ENCODE measurements at places on chromosomes 2 and 18. TPM values are rescaled to one million over a fixed set of nuclear protein-coding genes. Genes with fewer than 3 reads are reported as not detected.
A peak's percentile ranks its signal among the peaks of the same experiment; 100 is the strongest.

Gene COLEC12
- total RNA-seq: 108 TPM

Gene MSH6
- 59.5 TPM for total RNA-seq

Gene CRYBA2
- total RNA-seq: not detected

Gene C18orf54
- total RNA-seq: 11.6 TPM

Gene ARMC9
- 28.6 TPM for total RNA-seq

Gene MDH1B
- total RNA-seq: 10.9 TPM

Gene DCDC2C
- total RNA-seq: 0.37 TPM

Gene DYNC2LI1
- total RNA-seq: 99.7 TPM

GRCh38 chr2:8312861-8313830, 368.7 kb upstream of the ID2 start:
- H3K27me3 ChIP-seq: no peaks in the 10 kb centered on the region
- no peak overlapping the region for H3K27ac ChIP-seq
- peaks cover 2% of the 10 kb centered on the region for H3K4me1 ChIP-seq
- no peak overlapping the region for H3K4me3 ChIP-seq

- no peaks in the 10 kb centered on the region for H3K27me3 ChIP-seq
- H3K36me3 ChIP-seq: no peaks in the 10 kb centered on the region
- no peak overlapping the region for H3K27ac ChIP-seq
- no peak overlapping the region for H3K4me3 ChIP-seq
- H3K4me1 ChIP-seq: no peaks in the 10 kb centered on the region
These were observed 267.9 kb upstream of the TNP1 start for GRCh38 chr2:217127744-217128143.

GRCh38 chr2:157283468-157283867, 26.0 kb downstream of the GALNT5 start:
- H3K27me3 ChIP-seq: no peaks in the 10 kb centered on the region
- DNase-seq: peak; percentile 78
- H3K4me3 ChIP-seq: no peak overlapping the region
- H3K27ac ChIP-seq: no peak overlapping the region
- H3K36me3 ChIP-seq: no peaks in the 10 kb centered on the region
